ENCODE measurements at places on chromosomes 12 and 14.
A peak's percentile ranks its signal among the peaks of the same experiment; 100 is the strongest.

GRCh38 chr12:57519796-57520052 is 590 bp downstream of the DDIT3 start:
- no peak for DNase-seq

- no peak for DNase-seq
Observed at GRCh38 chr12:109541413-109541726, 31.9 kb downstream of the MMAB start.

GRCh38 chr14:46248001-46248630 is 403.5 kb downstream of the RPL10L start:
- DNase-seq: no peak

DNA sequence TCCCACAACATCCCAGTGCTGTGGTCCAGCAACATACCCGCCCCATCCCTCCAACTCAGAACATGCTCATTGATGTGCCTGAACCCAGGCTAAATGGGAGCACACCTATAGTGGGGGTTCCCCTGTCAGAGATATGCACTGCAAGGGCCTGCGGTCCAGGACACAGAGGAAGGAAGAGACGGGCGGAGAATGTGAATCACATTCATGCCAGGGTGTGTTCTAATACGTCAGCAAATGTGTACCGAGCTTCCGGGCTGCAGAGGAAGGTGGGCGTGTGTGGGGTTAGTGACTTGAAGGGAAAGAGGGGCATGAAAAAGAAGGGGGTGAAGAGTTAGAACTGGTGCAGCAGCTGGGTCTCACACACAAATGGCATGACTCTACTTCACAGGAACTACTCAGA is 83.7 kb downstream of the DPF3 start:
- peak; percentile 47 for DNase-seq

DNA sequence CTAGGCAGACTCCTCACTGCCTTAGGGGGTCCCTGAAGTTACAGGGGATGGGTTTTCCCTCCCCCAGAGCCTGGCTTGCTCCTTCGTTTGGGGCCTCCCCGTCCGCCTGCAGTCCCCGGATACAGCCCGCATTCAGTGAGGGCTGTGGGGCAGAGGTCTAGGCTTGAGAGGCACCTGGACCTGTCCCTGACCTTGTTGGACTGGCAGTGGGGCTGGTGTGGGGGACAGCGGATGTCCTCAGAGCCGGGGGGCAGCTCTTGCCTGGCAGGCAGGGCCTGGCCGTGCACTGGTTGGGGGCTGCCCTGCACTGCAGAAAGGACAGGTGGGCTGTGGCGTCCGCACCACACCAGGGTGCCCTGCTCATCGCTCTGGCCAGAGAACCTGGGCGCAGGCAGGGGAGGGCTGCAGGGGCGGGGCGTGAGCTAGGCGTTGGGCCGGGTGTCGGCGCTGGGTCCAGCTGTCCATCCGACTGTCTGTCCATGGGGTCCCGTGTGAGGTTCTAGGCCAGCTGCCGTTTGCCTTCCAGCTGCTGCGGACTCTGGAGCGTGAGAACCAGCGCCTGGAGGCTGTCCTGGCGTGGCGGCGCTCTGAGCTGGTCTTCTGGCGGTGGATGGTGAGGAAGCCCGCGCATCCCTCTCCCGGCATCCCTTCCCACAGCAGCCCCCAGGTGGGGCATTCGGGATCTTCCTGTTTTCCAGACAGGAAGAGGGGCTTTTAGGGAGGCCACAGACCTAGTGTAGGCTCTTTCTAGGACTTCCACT is 6.0 kb downstream of the TEDC1 start:
- DNase-seq: no peak

DNA sequence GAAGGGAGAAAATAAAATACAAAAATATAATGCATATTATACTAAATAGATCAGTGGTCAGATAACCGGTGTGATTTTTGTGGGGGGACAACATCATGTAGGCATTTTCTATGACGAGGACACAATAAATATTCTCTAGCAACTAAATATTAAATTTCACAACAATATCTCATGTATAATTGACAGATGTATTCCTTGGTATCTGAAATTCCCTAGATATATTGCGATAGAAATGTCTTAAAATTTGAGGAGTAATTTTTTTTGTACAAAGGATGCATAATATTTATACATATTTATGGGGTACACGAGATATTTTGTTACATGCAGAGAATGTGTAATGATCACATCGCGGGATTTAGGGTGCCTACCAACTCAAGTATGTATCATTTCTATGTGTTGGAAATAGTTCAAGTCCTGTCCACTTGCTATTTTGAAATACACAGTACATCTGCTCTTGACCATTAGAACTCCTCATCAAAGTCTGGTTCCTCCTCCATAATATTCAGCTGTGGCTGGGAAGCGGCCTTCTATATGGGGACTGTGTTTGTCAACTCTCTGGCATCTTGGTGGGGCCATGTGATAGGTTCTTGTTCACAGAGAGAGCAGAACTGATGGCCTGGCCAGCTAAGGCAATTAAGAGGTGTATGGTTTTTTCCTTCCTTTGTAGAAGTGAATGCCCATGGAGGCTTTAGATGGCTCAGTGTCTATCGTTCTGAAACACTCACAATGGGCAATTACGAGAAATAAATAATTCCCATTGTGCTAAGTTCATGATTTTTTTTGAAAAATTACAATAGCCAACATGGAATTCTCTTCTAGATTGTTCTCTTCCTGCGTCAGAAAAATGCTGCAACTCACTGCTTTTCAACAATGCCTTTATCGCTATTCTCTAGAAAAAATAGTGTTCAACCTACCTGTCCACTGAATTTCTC is 8.8 kb downstream of the A2M start:
- DNase-seq: no peak

DNA sequence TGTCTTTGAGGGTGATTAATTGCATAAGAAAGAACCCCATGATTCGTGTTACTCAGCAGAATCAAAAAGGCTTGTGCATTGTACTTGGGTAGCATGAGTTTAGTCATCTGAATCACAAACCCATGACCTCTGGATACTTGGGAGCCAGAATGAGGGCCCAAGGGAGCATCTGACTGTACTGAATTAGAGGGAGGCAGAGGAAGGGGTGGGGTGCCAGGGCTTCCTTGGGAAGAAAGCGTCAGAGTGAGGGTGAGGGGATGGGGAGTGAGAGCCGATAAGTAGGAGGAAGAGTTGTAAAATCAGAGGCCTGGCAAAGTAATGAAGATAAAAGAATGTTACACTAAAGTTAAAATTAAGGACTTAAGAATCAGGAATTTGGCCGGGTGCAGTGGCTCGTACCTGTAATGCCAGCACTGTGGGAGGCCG is 29.8 kb downstream of the GPRC5D start:
- DNase-seq: no peak

- no peak for DNase-seq
Observed at GRCh38 chr12:6684609-6685008, 4.6 kb downstream of the ZNF384 start.

- DNase-seq: no peak
Observed at GRCh38 chr14:55577229-55577628, 2.8 kb upstream of the KTN1 start.

GRCh38 chr14:61560323-61560722 is 135.0 kb upstream of the HIF1A start:
- no peak for DNase-seq

DNA sequence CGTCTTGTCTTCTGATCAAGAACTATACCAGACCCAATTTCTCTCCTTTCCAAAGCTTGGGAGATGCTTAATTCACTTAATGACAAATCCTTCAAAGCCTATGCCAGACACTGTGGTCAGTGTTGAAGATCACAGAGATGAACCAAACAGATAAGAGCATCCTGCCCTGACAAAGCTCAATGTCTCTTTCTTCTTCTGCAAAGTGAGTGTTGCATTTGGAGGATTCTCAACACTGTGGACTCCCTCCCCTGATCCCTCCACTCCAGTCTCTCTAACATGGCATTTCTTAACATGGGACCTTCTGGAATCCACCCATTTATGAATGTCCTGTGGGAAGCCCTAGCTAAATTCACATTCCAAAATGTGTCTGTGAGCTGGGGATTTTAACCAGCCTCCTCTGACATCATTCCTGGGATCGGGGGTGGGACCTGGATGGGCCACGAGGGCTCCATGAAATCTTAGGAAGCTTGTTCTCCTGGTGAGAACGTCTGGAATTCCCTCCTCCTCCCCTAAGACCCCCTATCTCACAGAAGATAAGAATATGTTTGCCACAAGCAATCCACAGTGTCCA is 20.3 kb downstream of the SYNE3 start:
- DNase-seq: no peak

DNA sequence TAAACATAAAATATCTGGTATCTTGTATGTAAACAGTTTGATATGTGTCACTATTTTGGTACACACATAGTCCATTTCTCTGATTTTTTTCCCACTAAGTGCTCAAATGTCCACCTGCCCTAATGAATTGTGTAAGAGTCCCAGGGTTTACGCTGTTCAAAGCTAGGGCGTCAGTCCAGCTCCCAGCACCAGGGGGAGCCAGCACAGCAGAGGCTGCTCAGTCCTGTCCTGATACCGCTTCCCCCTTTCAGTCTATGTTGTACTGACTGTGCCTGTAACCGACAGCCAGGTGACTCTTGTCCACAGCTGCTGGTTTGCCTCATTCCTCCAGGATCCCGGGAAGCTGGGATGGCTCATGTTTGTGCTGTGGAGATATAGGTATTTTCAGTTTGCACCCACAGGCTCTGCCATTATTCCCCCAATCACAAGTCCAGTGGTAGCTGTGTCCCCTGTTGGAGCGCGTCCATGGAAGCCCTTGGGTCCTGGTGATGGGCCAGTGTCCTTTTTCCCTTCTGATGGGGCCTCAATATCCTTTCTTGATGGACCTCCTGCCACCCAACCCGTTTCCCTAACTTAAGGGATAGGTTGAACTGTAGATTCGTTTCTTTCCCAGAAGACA is 242.0 kb downstream of the NEDD1 start:
- DNase-seq: no peak

DNA sequence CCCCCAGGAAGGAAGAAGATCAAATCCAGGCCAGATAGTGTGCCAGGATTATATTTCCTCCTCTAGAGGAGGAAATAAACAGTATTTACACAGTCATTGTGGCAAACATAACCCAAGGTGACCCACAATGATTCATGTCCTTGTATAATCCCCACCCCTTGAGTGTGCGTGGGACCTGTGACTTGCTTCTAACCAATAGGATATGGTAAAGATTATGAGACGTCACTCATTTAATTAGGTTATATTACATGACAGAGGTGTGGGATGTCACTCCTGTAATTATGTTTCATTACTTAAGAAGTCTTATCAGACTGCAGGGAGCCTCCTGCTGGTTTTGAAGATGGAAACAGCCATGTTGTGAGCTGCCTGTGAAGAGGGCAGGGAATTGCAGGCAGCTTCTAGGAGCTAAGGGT is 12.2 kb upstream of the CATSPERB start:
- DNase-seq: no peak

DNA sequence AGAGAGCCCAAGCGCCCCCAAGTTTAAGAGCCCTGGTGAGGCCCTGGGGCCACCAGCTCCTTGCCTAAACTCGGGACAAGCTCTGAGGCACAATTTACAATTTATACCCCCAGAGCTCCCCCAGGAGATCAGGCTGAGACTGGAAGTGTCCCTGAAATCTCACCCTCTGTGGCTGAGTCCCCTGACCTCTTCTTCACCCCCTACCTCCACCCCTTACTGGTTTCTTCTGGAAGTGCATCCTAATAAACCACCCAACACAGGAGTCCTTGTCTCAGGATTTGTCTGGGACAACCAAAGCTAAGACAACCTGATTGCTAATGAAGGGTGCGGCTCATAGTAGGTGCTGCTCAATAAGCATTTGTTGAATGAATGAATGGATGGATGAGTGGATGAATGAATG is 206.4 kb downstream of the BCL11B start:
- no peak for DNase-seq

DNA sequence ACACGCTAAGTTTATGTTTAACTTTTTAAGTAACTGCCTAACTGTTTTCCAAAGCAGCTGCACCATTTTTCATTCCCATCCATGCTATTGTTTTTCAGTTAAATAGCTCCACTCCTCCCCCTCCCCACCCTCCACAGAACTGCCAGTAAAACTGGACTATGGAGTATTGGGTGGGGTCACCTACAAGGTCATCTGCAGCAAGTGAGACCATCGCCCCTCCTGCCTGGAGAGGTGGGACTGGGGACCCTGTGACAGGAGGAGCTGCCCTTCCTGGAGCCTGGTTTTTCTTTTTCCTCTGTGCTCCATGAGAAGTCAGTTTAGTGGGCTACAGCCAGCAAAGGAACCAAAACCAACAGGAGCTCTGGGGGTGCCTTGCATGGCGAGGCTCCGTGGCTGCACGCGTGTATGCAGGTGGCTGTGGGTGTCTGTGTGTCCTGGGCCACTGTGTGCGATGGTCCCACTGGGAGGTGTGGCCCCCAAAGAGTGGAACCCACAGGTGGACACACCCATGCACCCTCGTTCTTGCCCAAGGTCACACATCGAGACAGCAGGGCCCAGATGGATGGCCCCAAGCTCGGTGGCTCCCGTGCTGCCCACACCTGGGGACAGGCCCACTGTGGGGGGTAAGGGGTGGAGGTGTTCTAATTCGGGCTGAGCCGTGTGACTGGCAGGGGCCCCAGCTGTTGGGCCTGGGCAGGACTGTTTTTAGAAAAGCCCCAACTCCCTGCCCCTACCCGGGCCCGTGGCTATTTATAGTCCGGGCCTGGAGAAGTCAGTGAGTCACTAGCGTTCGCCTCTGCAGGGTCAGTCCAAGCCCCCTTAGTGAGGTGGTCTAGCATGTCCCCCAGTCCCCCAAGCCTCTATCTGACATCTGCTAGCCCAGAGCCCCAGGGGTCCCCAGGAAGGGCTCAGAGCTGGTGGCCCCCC is 2.3 kb upstream of the ADSS1 start:
- DNase-seq: no peak

DNA sequence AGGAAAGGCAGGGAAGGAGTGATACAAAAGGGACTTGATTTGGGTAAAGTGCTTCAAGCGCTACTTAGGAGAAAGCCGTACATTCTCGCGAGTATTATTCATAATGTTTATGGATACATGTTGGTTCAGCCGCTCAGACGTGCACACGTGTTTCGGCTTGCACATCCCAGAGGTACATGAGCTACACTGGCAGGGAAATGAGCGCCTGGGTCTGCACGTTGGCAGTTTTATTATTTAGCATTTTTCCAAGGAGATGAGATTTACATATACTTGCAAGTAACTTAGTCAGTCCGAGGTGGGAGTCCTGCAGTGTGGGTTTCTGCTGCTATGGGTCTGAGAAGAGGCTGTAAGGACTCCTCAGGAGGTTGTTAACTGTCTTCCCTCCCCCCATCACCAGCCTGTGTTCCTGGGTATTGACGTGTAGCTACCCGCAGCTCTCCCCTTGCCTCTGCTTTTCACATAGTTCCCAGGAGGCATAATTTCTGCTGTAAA is 1.5 kb downstream of the PRKCH start:
- no peak for DNase-seq

Measured in stimulated activated CD8-positive, alpha-beta memory T cell treated with anti-CD3 and anti-CD28 coated beads, Interleukin-12 subunit alpha, Interleukin-12 subunit beta, amount 100 ng/mL, for 4 hours (primary cell).